ENCODE measurements at places on chromosomes 2 and 18. TPM values are rescaled to one million over a fixed set of nuclear protein-coding genes. Genes with fewer than 3 reads are reported as not detected.

DNA sequence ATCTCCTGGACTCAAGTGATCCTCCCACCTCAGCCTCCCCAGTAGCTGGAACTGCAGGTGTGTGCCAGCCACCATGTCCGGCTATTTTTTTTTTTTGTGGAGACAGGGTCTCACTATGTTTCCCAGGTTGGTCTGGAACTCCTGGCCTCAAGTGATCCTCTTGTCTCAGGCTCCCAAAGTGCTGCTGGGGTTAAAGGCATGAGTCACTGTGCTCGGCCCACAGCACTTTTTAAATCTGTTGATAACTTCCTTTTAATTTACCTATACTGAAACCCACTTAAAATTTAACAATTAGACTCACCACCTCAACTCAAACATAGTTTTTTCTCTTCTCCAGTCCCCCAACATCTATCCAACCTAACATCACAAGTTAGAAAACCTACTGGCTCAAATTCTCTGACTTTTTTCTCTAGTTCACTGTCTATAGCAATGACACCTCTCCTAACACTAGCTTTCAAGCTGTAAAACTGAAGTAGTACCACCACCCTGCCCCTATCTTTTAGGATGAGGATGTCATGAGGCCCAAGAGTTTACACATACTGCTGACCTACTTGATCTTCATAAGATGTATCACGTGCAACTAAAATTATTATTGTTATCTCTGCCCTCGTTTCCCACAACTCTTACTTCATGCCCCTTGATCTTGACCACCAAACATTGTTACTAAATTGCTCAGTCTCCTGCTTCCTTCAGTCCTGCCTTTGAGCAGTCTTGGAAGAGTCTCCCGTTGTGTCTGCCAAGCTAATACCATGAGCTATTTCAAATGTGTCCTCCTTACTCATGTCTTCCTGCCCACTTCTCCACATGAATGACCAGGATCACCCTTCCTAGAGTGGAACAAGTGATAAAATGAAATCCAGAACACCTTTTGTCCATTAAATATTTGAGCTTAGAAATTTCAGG is 142.3 kb upstream of the ZFP36L2 start:
- no peaks in the 10 kb centered on the region for H3K4me1 ChIP-seq
- H3K27ac ChIP-seq, result no peak overlapping the region
- no peaks in the 10 kb centered on the region for H3K36me3 ChIP-seq
- H3K27me3 ChIP-seq, result no peaks in the 10 kb centered on the region
- H3K4me3 ChIP-seq, result no peak overlapping the region

GRCh38 chr18:76382275-76382674 is 112.8 kb downstream of the ZNF516 start:
- H3K36me3 ChIP-seq, result no peaks in the 10 kb centered on the region
- no peak overlapping the region for H3K27ac ChIP-seq
- no peaks in the 10 kb centered on the region for H3K27me3 ChIP-seq
- DNase-seq, result no peak
- H3K4me1 ChIP-seq, result peaks cover 21% of the 10 kb centered on the region

- no peaks in the 10 kb centered on the region for H3K36me3 ChIP-seq
- DNase-seq, result no peak
- H3K27ac ChIP-seq, result no peak overlapping the region
- H3K27me3 ChIP-seq, result peaks cover 3% of the 10 kb centered on the region
Observed at GRCh38 chr18:37540424-37541138, 25.0 kb downstream of the CELF4 start.

DNA sequence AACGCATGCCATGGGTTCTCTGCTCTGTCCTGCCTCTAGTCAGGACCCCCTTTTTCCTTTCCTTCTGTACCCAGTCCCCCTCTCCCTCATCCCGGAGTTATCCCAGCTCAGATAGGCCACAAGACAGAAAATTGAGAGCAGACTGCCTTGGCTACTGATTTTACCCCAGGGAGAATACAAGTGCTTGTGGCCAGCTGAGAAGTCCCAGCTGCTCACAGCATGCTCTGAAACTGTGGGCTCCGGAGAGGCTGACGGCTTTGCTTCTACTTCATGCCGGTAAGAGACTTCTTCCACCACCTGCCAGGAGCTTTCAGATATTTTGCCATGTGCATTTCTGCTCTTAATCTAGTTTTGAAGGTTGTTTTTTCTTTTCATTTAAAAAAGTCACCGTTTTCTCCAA is 20.0 kb upstream of the SIX2 start:
- no peak for DNase-seq
- H3K27me3 ChIP-seq, result no peaks in the 10 kb centered on the region
- no peak overlapping the region for H3K27ac ChIP-seq
- H3K4me1 ChIP-seq, result no peaks in the 10 kb centered on the region
- no peaks in the 10 kb centered on the region for H3K36me3 ChIP-seq

RBM44 gene
- total RNA-seq, result 5.0 TPM

GPR39 gene
- total RNA-seq, result not detected

DNA sequence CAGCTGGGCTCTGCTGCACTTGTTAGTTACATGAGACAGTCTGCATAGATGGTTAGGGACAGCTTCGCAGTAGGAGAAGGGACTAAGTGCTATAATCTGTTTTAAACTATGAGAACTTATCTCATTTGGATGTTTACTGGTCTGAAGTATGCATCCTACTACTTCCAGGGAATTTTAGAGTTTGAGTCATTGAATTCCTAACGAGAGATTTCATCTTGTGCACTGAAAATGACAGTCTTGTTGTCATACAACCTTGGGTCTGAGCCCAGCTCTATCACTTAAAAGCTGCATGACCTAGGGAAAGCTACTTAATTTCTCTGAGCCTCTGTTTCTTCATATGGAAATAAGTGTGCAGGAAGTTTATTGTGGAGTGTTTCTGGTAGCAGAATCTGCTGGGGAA is 78.4 kb downstream of the TRIM43 start:
- H3K4me1 ChIP-seq, result no peaks in the 10 kb centered on the region
- no peaks in the 10 kb centered on the region for H3K36me3 ChIP-seq
- H3K27me3 ChIP-seq, result no peaks in the 10 kb centered on the region
- H3K27ac ChIP-seq, result no peak overlapping the region
- H3K4me3 ChIP-seq, result no peak overlapping the region

CAPN10 gene
- 69.3 TPM for total RNA-seq

Measured in natural killer cell (primary cell).